ENCODE measurements at places on chromosomes 5 and 9.

GRCh38 chr5:20649966-20650365 is 662.0 kb upstream of the CDH18 start:
- DNase-seq = no peak

DNA sequence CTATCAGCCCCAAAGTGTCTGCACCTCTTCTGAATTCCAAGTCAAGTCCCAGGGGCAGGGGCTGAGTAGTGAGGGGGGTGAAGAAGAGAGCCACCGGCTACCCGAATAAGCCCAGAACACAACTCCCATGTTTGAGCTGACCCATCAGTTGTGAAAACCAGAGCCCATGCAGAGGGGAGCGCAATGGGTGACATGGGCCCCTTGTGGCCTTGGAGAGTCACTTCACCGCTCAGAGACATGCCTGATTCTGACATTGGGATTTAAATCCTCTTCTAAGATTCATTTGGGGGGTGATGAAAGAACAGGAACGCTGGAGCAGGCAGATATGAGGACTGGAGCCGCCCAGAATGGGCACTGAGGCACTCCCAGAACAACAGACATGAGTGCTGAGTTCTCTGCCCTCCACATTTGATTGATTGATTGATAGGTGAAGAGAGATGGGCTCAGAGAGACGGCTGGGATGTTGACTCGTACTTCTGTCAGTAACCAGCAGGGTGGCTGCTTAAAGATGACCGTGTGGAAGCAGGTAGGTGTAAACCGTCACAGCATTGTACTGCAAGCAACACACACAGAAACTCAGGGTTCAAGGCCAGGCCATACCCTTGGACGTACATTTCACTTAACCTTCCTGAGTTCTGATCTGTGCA is 74.3 kb downstream of the GPR21 start:
- no peak for DNase-seq

DNA sequence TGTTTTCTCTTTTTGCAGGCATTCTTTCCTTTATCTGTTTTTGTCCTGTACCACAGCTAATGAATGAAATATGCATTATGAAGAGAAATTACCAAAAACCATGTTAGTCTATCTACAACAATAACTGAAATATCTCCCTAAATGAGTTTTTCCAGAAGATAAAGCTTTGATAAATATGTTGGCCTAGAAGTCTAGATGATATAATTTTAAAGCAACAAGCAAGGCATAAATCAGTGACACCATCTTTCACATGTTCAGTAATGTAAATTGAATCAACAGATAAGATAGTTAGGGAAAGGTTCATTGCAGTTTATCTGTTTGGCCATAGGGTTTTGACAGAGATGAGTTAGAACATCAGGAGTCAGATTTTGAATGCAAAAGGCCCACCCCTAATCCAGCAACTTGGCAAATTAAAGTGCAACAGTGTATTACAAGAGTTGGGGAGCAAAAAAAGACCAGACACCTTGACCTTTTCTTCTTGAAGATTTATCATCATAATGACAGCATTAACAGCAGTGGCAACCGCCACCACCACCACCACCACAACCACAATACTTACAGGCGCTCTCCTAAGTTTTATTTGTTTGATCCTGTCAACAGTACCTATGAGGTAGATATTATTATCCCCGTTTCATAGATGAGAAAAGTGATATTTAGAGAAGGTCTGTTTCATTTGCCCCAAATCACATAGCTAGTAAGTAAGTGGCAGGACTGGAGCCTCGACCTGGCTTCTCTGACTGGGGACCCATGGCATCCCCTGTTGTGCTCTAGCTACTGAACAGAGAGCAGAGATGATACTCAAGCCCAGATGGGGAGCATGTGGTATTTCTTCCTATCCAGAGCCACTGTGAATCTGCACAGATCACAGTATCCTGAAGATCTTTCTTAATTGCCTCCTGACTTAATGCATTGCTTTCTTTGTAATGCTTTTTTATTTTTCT is 122.8 kb upstream of the DHFR start:
- DNase-seq = no peak

GRCh38 chr5:17966640-17967402 is 332.6 kb downstream of the TAF11L14 start:
- DNase-seq = no peak

DNA sequence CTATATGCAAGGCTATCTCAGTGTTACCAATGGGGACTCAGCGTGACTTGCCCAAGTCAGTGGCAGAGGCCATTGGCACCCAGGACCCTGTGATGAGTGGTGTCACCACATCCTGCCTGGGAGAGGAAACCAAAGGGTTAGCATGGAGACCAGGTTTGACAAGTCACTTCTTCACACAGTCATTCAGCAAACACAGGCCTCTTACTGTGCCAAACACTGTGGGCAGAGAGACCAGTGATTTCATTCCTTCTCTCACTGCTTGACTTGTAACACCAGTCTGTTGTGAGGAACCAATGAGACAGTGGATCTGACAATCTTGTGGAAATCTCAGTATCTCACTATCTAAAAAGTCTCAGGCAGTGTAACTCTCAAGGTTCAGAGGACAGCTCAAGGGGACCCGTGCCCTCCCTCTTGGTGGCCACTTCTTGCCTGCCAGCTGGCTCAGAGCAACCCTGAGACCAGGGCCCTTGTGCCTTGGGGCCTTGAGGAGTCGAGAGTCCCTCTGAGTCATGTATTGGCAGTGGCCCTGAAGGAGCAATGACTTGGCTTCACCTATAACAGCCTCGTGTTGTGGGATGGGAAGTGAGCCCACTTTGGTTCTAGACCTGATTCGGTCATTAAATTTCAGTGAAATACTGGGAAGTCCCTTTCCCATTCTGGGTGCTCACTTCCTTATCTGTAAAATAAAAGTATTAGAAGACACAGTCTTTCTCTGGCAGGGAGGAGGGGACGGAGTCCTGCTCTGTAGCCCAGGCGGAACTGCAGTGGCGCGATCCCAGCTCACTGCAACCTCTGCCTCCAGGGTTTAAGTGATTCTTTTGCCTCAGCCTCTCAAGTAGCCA is 1.6 kb downstream of the FABP6 start:
- no peak for DNase-seq

GRCh38 chr9:108568093-108568492 is 287.7 kb downstream of the ACTL7B start:
- no peak for DNase-seq

DNA sequence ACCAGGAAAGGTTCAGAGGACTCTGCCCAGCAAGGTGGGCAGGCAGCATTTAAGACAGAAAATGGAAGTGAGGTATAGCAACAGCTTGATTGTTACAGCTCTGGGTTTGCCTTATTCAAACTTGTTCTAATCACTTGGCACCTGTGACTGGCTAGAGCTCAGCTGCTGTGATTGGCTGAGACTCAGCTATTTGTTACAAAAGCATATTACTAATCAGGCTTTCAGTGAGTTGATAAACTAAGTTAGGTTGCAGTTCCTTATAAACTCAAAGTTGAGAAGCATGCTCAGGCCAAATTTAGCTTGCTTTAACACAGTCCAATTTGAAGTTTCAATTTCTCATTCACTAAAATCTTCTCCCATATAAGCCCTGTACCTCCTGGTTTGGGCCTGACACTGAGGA is 56.3 kb downstream of the GDA start:
- no peak for DNase-seq

DNA sequence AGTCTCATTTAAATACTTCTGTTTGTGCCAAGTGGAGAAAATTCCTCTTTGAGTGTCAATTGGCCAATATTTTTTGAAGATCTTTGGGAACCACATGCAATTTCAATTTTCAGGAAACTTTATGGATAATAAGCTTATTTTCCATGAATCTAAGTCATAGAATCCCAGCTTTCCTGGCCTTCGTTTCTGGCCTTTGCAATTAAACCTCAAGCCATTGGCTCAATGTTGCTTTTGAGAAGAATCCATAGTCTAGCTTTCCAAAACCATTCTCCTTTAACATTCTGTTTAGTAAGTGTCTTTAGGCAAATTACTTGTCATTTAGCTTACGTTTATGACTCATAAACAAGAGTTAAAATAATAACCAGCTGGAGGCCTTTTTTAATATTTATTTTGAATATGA is 145.0 kb upstream of the FTMT start:
- no peak for DNase-seq

GRCh38 chr5:133323494-133324457 is 272.0 kb downstream of the HSPA4 start:
- no peak for DNase-seq

- no peak for DNase-seq
Observed at GRCh38 chr9:137147091-137147792, 8.3 kb downstream of the GRIN1 start.

GRCh38 chr9:90915693-90916092 is 114.1 kb downstream of the SYK start:
- DNase-seq = no peak

GRCh38 chr9:70496244-70496643 is 81.8 kb upstream of the KLF9 start:
- DNase-seq = no peak

- DNase-seq = no peak
Observed at GRCh38 chr5:39475881-39476842, 51.4 kb upstream of the DAB2 start.

- DNase-seq = no peak
Observed at GRCh38 chr9:111456529-111456928, 27.7 kb downstream of the ECPAS start.

DNA sequence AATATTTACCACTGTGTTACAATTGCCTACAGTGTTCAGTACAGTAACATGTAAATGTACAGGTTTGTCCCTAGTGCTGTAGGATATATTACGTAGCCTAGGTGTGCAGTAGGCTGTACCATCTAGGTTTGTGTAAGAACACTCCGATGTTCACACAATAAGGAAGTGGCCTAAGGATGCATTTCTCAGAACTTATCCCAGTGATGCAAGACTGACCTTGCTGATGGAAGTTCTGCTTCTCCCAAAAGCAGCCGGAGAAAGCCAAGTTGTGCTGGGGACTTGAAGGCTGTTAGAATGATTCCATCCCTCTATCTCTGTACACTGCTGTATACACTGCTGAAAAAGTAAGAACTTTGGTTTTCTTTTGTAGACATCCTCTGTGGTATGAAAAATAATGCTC is 21.6 kb downstream of the NEUROG1 start:
- no peak for DNase-seq

DNA sequence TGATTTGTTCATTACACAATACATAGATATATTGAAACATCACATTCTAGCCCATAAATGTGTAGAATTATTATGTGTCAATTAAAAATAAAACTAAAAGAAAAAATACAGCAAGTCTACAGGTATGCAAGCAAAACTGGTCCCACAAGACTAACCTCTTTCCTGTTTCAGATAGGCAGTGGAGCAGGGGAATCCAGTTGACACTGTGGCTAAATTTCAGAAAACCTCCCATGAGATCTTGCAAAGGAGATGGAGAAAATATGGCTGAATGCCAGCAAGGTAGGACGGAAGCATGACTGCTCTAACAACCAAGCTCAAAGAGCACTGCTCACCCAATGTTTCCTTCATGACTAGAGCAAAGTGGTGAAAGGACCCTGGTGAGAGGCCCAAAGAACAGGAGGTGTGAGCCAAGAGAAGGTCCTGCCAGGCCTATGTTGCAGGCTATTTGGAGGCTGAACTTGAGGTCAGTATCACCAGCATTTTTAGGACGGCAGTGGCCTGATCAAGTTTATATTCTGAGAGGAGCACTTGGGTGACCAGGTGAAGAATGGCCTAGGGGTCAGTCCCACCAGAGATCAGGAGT is 1.1 kb upstream of the SH3TC2 start:
- no peak for DNase-seq

DNA sequence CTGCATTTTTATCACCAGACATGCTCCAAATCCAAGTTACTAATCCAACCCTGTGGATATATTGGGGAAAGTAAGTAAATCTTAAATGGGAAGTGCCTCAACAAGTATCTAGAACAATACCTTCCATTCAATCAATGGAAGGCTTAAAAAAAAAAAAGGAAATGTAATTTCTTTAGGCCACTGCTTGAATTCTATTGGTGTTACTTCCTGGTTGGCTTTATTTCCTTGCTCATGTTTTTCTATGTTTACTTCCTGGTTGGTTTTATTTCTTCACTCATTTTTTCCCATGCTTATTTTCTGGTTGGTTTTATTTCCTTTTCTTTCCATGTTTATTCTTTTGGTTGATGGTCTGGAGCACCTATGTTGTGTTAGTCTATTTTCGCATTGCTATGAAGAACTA is 363.9 kb downstream of the KDM4C start:
- DNase-seq = no peak

DNA sequence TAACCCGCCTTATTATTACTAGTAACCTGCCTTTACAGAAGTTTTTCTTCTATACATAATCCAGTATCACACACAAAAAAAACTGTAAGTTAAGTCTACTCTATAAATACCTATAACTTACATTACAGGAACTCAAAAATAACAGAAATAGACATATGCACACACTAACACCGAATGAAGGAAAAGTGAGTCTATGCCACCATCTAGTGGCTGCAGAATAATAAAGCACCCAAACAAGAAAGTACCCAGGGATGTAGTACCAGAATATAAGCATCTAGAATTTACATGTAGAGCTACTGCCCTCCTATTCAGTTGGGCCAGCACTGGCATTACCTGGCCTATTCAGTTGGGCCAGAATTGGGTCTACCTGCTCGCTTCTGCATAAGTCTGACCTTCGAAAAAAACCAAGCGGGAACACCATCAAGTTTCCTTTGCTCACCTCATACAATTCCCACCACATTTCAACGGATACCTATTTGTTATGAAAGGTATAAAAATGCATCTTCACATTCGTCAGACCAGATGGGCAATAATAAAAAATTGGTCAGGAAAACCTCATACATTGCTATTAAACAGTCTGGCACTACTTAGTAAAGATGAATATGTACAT is 4.0 kb upstream of the NIPSNAP3A start:
- no peak for DNase-seq

DNA sequence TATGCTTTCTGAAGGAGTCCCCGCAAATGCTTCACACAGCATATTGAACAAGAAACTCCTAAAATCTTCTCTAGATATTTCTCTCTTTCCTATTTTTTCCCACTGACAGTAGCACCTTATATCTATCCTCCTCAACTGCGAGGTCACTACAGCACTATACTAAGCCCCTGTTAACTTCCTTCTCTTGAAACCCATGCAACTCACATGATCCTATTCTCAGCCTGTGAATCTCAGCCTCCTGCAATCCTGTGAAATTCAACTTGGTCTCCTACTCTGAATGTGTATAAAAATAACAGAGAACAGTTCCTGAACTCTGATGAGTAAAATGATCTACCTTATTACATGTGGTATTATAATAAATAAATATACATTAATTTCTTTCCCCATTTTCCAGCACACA is 6.1 kb upstream of the PLGRKT start:
- no peak for DNase-seq

DNA sequence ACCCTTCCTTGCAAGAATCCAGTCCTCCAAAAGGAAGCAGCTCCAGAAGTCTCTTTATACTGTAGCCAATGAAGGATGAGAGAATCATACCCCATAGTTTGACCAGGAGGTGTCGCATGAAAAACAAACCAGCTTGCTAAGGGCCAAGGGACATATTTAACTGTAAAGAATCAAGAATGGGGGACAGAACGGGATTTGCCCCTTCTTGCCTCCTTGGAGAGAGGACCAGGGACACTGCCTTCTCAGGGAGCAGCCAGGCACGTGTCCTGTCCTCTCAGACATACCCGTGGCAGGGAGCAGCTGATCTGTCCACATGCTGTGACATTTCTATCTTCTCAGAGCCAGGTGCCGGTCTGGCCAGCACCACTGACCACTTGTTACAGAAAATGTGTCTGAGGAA is 11.7 kb downstream of the PRUNE2 start:
- DNase-seq = no peak
